ENCODE measurements at places on chromosomes 3 and 15.

GRCh38 chr3:4504340-4505261 is 11.5 kb downstream of the ITPR1 start:
- DNase-seq, result peak; percentile 52

GRCh38 chr3:32296251-32297204 is 58.0 kb downstream of the CMTM8 start:
- DNase-seq, result peak; percentile 87

DNA sequence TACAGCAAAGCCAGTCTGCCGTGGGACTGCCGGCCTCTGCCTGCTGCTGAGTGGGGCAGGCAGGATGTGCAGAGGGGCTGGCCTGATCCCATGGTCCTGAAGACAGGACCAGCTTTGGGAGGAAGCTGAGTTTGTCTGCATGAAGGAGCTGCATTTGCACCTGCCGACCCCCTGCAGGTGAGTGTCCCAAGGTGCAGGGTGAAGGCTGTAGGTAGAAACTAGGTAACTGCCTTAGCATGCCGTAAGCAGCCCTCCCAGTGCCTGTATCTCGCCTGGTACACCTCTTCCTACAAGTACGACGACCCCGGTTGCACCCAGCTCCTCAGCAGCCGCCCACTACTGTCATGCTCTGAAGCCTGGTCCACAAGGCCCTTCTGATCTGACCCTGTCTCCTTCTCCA is 34.9 kb downstream of the AMOTL2 start:
- DNase-seq, result no peak

DNA sequence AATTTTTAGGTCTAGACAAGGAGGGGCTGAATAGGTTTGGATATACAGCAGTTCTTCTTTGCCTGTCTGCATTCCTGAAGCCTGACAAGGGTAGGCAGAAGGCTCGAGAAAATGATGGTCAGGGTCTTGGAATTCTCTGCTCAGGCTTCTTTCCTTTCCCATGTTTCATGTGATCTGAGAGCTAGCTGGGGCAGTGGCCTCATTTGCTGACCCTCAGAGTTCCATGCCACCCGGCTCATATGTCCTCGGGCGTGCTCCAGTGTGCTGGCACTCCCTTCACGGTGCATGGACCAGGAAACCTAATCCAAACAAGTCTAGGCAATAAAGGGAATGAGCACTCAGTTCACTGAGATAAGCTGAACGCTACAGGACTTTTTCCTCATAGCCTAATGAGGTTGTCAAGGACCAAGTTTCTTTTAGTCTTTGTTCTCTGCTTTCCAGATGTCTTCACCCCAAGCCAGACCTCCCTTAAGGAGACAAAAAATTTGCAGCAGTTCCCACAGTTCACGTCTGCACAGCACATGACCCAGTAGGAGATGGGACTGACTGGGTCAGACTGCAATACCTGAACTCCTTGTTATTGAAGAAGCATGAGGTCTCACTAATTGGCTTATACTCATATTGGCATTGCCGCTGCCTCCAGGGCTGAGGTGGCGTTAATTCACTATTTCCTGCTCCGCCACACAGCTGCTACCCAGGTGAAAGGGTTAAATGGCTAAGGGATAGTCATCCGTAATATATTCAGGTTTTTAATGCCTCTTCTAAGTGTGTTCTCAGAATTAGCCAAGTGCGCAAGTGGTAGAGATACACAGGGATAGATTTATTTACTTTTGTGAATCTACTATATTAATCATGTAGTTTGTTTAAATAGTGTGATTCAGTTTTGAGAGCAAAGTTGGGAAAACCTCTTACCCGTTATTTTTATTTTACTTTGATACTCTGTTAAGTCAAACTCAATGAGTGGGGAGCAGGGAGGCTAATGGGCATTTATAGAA is 15.3 kb upstream of the RTP4 start:
- DNase-seq, result no peak

- no peak for DNase-seq
Measured at GRCh38 chr3:172787746-172788145, 37.2 kb downstream of the ECT2 start.

DNA sequence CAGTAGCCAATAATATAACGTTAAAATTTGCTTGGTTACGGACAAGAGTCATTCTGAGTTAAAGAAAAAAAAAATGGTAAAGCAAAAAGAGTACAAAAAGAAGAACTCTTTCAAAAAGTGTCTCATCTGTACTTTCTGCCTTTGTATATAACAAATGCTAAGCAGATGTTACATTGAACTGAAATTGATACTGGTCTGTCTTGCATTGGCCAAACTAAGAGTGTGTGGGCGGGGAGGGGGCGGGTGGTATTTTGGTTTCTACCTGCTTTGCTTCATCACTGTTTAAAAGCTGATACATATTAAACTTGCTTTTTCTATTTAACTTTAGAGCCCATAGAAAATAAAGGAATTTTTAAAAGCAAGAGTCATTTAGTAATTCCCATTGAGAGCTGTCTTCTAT is 215.0 kb upstream of the THBS1 start:
- no peak for DNase-seq

DNA sequence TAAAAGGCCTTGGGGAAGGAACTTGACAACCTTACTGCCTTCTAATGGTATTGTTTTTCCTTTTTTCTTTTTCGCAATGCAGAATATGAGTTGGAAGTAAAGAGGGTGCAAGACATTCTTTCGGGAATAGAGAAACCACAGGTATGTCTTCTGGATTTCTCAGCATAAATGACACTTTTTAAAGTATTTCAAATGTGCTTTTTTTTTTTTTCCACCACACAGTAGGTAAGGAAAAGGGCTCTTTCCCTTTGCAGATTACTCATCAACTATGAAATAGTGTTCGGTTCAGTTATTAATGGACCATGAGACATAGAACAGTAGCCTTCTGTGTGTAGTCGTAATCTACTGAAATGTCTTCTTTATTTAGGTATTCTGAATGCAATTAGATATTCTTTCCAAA is 162.4 kb downstream of the GHSR start:
- no peak for DNase-seq

- no peak for DNase-seq
Measured at GRCh38 chr3:142218703-142219102, 6.7 kb downstream of the GK5 start.

- no peak for DNase-seq
Measured at GRCh38 chr3:4528819-4529600, 35.9 kb downstream of the ITPR1 start.

- no peak for DNase-seq
Measured at GRCh38 chr15:91282486-91282885, 182.4 kb downstream of the SV2B start.

DNA sequence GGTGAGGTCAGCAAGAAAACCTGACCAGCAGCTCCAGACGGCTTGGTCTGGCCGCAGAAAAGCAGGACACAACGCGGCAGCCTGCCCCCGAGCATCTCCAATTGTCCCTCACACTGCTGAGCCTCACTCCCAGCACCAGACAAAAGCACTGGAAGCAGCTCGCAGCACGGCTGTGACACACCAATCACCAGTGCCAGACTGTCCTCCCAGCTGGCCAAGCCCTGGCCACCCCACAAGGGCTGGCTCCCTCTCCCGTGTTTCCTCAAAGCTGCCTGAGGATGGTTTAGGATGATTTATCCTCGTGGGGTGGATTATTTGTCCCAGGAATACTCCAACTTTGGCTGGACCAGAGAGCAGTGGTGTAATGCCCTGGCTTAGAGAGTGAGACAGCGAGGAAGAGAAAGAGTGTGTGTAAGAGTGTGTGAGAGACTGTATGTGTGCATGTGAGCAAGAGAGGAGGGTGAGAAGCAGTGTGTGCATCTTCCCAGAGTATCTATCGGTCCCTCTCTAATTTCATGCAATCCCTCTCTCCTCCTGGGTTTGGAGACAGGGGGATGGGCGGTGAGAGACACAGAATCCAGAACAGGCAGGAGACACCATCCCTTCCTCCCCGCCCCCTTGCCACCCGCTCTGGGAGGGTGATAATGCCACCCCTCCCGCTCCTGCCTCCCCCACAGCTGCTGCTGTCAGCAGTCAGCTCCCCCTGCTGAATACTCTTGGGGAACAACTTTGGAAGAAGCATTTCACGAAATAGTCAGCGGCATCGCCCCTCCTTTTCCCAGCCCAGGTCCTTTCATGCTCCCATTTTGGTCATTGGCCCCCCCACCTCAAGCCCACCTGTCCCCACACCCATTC is 34.2 kb downstream of the SEMA5B start:
- peak; percentile 57 for DNase-seq

- DNase-seq, result no peak
Measured at GRCh38 chr15:47422881-47423665, 294.2 kb upstream of the SEMA6D start.

GRCh38 chr15:75348562-75349350 is 1.9 kb downstream of the NEIL1 start:
- DNase-seq, result peak; percentile 55

DNA sequence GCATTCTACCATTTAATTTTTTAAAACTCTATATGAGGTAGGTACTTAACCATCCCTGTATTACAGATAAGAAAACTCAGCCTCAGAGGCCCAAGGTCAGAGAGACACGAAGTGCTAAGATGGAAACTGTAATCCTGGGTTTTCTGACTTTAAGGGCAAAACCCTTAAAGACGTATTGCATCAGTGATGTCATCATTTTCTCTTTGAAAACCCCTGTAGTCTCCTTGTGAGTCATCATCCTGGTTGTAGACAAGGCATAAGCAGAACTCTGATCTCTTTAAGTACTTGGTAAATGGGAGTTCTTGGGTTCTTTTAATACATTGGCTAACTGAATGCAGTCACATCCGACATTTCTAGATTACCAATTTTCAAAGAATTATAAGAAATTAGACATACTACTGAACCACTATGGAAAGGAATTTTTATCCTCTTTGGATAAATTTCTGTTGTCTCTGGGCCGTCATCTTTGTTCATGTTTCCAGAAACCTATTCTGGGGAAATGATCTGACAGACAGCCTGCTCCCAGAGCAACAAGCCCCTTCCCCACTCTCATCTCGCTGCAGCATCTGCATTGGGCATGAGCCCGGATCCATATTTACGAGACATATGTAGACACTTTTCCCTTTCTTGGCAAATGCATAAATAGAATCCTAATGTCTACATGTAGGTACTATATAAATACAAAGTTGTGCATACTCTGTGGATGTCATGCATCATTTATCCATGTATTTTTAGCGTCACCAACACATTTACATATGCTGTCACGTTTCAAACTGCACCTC is 48.7 kb upstream of the MDFIC2 start:
- DNase-seq, result no peak

- DNase-seq, result no peak
Measured at GRCh38 chr15:56838085-56838484, 80.4 kb upstream of the TCF12 start.

DNA sequence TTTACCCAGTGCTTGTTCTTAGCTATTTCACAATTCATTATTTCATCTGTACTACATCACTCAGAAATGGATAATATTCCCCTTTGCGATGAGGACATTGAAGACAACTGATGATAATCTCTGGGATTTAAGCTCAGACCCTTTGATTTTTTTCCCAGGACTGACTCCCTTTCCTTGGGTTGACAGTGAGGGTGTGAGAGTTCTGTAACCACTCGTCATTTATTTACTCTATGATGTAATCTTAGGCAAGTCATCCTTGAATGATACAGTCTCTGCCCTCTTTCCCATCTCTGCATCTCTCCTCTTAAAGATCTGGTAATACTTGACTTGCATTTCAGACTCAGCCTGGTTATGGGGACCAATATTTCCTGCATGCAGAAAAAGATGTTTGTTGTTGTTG is 1041.7 kb downstream of the AGBL1 start:
- DNase-seq, result no peak

DNA sequence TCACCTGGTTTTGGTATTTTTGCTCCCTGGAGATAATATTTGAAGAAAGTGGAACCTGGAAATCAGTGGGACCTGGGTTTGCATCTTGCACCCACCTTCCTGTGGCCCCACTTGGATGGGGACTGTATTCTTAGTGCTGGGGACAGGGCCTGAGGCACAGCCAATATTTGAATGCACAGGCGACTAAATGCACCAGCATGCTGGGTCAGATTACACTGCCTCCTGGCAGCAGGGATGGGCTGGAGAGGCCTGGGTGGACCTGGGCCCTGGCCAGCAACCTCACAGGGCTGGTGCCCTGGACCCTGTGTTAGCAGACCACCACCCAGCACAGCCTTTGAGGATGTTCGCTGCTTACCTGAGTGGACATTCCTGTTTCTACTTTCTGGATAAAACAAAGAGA is 10.5 kb downstream of the ITIH4 start:
- no peak for DNase-seq

- peak; percentile 29 for DNase-seq
Measured at GRCh38 chr15:41561777-41562145, 2.7 kb downstream of the TYRO3 start.

Data from adrenal gland (tissue), 19 donors.